Kidney epithelial cell (primary cell): ENCODE measurements at places on chromosomes 2 and 18.

- no peak for DNase-seq
These were observed 38.8 kb upstream of the ERMN start for GRCh38 chr2:157364257-157364974.

GRCh38 chr2:62870966-62871365, 165.5 kb downstream of the EHBP1 start:
- no peak for DNase-seq

GRCh38 chr2:49794396-49794795, 640.1 kb upstream of the FSHR start:
- DNase-seq: no peak

DNA sequence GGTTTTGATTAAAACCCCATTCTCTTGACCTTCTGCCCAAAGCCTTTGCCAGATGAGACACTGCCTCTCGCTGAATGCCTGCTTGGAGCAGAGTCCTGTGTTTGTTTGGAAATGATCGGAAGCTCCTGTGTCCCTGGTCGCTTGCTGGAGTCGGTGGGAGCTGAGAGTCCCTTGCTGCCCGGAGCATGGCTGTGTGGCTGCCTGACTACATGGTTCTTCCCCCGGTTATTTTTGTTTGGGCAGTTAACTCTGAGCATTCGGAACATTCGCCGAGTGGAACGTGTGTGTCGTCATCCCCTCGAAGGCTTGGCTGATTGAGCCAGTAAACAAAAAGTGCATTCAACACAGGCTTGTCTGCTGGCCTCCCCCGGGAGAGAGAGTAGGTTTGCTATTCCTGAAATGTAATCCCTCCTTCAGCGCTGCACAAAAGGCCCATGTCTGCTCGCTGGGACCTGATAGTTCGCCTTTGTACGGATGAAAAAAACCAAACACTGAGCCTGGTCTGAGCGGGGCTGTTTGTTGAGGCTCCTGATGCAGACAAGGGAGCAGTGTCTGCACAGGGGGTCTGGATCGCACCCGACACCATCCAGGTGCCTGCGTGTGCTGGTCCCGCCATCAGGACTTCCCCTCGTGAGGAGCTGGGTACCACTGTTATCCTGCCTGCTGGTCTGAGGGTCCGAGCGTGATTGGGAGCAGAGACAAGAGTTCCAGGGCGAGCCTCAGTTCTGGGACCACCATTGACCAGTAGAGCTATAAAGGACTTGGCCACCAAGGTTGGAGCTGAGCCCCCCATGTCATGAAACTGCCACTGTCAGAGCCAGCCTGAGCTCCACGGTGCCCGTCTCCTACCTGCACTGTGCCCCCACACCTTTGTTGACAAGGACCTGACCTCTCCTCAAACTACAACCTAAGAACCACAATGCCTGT, 83.8 kb downstream of the AGAP1 start:
- no peak for DNase-seq

DNA sequence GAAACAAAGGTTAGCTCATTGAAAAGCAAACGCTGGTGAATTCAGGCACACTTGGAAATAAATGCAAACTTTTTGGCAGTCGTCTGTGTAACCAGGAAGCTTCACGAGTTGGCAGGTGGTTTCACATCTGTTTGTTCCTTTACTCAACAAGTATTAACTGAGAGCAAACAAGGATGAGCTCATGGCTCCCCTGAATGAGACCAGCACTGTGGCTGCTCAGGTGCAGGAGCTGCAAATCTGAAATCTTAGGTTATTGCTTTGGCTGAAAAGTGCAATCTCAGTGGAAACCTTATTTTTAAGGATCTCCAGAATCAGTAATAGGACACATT, 46.3 kb downstream of the SH3RF3 start:
- no peak for DNase-seq

GRCh38 chr18:10365021-10365500, 89.4 kb upstream of the APCDD1 start:
- DNase-seq: no peak

GRCh38 chr2:182240862-182241371, 185.9 kb downstream of the PDE1A start:
- no peak for DNase-seq

GRCh38 chr2:133312038-133312729, 256.1 kb downstream of the NCKAP5 start:
- DNase-seq: no peak

DNA sequence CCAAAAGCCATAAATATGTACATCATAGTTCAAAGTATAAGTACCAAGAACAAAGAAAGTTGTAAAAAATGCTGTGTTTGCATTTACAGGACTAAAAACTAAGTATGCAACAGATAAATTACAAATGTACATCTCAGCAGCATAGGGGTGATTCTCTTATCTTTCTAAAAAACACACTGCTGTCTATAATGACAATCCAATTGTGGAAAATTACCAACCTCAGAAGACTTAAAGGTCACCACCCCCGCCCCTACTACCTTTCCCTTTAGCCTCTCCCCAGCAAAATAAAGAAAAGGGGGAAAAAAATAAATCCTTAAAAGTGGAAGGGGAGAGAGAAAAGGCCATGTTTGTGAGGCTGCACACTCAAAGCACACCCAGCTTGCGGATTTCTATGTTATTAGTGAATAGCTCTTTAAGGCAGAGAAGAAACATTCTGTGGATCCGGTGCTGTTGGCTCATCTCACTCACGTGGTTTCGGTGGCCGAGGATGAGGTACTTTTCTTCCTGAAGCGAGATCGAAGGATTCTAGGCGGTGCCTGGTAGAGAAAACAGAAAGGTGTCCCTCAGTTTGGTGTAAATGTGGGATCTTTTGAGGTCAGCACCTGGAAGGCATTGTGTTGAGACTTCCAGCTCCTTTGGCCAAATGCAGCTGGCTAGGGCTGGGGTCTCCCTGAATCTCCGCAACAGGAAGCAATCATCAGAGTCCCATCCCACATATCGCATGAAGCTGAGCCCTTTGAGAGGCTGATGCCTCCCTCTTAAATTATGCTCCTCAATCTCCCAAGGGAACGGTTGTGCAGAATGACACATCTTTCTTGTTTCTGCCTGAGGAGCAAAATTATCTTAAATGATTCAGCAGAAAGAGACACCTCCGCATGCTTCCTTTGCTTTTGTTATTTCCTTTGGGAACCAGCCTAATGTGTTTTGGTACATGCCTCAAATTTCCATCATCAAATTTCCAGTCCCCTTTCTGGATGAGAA, 17.6 kb downstream of the MRPL35 start:
- no peak for DNase-seq

GRCh38 chr2:215777465-215778044, 235.8 kb downstream of the MREG start:
- no peak for DNase-seq

- no peak for DNase-seq
These were observed 62.0 kb upstream of the SGPP2 start for GRCh38 chr2:222362336-222362735.
